Mammary epithelial cell (primary cell): ENCODE measurements at places on chromosomes 7 and 10. TPM values are rescaled to one million over a fixed set of nuclear protein-coding genes. Genes with fewer than 3 reads are reported as not detected.

Gene NUDT13
- 1.7 and 2.8 TPM in 2 replicates for total RNA-seq

- DNase-seq: no peak
Observed at GRCh38 chr10:69419744-69420126, 3.0 kb upstream of the TACR2 start.

Gene TECPR1
- 13.2 TPM for total RNA-seq

GRCh38 chr10:98511876-98512275, 65.1 kb upstream of the HPS1 start:
- DNase-seq: no peak

Gene GOT1
- 75.5 and 105 TPM in 2 replicates for total RNA-seq

Gene KNDC1
- total RNA-seq: 0.35 and 1.2 TPM in 2 replicates

DNA sequence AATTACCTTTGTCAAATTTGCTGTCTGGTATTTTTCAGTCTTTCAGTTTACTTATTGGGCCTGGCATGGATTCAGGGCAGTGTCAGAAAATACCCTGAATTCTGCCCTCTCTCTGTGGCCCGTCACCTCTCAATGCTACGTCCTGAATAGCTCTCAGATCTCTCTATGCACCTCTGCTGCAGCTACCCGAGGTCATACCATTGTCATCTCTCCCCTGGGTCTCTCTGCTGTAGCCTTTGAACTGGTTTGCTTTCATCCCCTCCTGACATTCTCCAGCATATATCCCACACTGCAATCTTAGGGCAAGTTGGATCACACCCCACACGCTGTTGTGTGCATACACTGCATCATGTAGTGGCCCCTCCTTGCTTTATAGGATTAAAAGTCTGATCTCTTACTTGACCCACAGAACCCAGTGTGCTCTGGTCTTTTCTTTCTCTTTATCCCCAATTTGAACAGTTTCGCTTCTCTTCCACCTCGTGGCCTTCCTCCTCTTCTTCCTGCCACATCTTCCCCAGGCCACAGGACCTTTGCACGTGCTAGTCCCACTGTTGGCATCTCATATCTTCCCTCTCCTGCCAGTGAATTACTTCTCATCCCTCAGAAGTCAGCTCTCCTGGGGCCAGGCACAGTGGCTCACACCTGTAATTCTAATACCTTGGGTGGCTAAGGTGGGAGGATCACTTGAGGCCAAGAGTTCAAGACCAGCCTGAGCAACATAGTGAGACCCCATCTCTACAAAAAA, 372.9 kb downstream of the GALNT17 start:
- DNase-seq: no peak

- DNase-seq: peak; percentile 92
Observed at GRCh38 chr10:53598914-53599313, 826.3 kb upstream of the MBL2 start.

Gene TRIL
- not detected in 2 replicates for total RNA-seq

Gene TRIM50
- total RNA-seq: under 0.01 TPM

DNA sequence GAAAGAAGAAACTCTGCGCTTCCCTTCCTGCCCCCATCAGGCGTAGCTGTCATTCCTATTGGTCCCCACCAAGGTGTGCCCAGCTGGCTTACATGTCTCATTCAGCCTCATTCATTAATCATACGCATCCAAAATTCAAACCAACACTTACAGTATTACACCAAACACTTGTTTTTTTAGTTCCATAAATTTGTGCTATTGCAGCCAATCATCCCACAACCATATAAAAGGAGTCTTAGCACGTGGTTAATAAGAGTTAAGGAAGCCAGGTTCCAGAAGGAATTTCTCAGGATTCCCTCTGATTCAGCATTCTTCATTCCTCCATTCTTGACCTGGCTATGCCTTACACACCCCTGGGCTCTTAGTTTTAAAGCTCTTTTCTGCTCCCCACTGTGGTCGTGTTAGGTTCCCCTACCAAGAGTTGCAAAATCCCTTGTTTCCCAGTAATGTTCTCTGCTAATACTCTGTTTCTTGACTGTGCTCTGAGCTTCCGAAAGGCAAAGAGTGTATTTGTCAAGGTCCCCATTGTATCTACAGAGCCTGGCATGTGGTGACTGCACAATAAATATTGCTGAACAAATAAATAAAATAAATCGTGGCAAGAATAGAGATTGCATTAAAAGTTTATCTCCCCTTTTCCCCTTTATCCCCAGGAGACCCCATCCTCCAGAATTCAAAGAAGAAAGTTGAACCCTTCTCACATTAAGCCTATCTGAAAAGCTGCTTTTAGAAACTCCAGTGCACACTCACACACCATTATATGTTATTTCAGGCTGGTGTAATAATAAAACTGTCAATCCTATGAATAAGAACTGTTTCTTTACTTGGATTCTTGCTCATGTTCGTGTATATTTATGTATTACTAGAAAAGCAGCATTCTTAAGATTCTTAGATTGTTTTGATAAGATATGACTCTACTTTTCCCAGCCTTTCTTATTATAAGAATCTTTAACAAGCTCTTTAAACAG, 514.4 kb downstream of the INHBA start:
- peak; percentile 80 for DNase-seq

Gene COL13A1
- total RNA-seq: 1.3 TPM

GRCh38 chr7:41130086-41130485, 572.8 kb downstream of the INHBA start:
- no peak for DNase-seq

DNA sequence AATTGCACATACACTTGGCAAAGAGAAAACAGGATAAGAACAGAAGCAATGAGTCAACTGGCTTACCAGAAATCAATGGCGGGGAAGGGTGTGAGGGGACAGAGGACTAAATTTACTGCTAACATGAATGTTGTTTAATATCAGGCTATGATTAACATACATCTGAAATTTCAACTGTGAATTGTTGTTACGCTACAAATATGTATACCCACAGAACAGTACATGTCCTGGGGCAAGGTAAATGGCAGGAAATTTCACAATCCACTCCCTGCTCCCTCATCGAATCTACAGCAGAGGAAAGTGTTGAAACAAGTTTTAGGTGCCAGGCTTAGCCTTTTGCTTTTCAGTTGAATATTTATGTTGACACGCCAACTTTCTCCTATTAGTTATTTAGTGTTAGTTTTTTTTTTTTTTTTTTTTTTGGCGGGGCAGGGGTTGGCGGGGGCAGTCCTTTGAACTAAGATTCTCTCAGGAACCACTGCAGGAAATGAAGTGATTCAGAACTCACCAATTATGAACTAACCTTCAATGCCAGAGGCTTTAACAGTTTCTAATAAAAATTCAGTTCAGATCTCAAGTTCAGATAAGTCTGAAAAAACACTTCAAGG, 99.0 kb downstream of the UBE2H start:
- DNase-seq: peak; percentile 92

DNA sequence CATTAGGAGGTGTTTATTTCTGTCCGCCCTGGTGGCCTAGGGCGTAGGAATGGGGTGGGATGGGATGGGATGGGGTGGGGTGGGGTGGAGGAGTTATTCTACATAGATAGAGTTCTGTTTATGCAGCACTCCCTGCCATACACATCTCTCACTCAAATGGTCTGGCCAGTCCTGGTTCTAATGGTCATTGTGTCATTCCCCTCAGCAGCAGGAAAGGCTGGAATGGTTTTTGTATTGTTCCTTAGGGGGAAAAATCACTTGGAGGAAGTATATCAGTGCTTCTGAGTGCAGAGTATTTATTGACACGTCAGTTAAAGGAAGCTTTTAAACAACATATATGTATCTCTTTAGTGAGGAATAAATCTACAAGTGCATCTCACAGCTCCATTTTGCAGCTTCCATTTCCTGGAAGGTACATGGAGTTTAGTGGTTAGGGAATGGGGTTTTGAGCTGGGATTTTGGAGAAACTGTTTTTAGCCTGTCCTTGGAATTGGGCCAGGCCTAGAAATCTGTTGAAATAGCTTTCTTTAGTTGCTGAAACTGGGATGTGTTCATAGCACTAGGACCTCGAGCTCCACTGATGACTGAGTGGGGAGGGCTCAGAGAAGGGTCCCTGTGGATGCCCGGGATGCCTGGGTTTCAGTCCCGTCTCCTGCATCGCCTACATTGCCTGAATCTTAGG, 8.3 kb downstream of the TSPAN14 start:
- DNase-seq: no peak

GRCh38 chr7:100827330-100828226, at the start of gene EPHB4:
Gene EPHB4, minus strand, starts transcription at chr7:100827523. Its CDS starts 493 bp downstream, at chr7:100827030.
- DNase-seq: peak; percentile 79

GRCh38 chr7:71679480-71679879, 547.5 kb downstream of the GALNT17 start:
- no peak for DNase-seq

- no peak for DNase-seq
Observed at GRCh38 chr7:130521258-130521951, 29.5 kb downstream of the MEST start.

GRCh38 chr7:150967349-150967748, 10.8 kb downstream of the KCNH2 start:
- DNase-seq: no peak

Gene RET
- 0.72 and 1.5 TPM in 2 replicates for total RNA-seq

Gene TAS2R3
- total RNA-seq: 2.8 TPM

Gene FEZF1
- total RNA-seq: not detected

Gene MYH16
- total RNA-seq: under 0.01 TPM

DNA sequence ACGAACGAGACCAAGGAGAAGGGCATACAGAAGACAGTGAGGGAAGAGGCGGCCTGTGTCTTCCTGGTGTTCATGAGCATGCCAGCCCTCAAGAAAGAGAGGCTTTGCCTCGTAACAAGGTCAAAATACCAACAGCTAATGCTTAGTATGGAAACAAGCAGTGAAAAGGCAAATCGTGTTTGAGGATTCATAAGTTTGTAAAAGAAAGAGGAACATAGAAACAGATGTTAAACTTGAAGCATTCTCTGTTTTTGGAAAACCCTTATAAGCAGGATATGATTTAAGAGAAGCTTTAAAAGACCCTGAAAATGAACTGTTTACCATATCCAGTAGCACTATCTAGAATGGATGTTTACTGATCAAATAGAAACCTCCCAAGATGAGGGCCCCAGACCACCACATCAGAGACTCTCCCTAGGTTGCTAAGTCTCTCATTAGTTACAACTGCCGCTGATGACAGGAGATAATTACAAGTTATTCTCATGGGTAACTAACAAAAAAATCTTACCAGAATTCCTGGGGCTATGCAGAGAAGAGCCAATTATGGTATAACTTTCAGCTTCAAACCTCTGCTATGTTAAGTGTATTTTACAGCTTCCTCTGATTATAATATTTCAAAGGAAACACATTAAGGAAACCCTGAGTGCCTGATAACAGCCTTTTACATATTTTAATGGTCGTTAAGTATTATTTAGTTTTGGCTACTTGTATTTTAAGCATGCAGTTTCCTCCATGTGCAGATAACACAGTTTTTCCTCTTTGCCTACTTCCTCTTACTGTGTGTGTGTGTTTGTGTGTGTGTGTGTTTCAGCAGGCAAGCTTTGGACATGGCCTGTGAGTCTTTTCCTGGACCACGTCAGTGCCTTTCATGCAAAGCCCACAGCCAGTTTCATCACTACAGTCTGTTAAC, 17.9 kb downstream of the JCAD start:
- DNase-seq: no peak

Gene STAG3
- total RNA-seq: 0.33 TPM

Gene EBLN1
- not detected in 2 replicates for total RNA-seq

Gene BMPR1A
- total RNA-seq: 21.4 and 29.8 TPM in 2 replicates

DNA sequence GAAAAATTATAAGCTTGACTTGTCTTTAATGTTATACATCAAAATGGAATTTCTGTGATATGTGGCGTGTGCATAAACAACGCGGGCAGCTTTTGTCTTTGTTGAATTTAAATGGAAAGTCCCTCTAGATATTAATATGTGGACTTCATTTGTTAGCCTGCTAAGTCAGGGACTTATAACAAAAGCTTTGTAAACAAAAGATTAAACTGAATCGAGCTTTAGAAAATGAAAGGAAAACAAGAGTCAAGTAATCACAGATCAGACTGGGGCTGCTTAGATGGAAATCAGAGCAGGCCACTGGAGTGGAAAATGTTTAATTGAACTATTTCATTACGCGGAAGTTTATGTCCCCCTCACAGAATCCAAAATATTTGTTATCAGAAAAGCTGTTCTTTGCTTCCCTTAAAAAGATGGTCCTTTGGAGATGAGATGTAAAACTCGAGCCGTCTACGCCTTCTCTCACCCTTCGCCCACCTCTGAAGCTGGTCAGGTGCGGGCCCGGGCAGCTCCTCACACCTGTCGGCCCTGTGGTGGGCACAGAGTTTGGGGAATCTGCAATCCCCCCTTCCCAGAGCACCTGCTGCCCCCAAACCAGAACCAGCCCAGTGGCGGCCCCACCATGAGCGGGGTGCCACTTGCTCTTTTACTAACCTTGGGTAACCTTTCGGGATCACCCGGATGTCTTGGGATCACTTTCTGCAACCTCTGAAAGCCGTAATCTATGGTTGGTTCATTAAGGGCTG, 116.2 kb downstream of the EBF3 start:
- DNase-seq: no peak

DNA sequence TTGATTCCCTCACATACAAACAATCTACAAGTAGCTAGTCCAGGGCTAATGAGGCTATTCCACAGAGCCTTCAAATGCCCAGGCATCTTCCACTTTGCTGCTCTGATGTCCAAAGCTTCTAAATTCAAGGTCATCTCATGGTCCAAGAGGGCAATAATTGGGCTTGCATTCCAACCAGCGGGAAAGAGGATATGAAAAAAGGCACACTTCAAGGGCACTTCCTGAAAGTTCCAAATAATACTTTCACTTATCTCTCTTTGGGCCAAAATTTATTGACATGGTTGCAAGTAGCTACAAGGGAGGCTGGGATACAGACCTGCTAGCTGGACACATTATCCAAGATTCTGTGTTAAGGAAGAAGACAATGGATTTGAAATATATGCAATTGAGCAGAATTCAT, 25.2 kb upstream of the APBB1IP start:
- DNase-seq: no peak

DNA sequence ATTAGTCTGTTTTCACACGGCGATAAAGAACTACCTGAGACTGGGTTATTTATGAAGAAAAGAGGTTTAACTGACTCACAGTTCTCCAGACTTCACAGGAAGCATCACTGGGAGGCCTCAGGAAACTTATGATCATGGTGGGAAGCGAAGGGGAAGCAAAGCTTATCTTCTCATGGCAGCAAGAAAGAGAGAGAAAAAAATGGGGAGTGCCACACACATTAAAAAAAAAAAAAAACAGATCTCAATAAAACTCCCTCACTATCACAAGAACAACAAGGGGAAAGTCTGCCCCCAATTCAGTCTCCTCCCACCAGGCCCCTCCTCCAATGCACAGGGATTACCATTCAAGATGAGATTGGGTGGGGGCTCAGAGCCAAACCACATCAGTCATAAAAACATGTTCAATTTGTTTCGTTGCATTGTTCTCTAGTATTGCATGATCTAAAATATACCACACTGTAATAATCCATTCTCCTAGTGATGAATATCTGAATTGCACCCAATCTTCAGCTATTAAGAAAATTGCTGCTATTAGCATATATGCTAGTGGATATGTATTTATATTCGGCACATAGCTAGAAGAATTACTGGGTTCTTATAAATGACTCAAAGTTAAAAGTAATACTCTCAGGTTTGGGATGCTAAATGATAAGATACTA, 328.9 kb upstream of the KCND2 start:
- no peak for DNase-seq

DNA sequence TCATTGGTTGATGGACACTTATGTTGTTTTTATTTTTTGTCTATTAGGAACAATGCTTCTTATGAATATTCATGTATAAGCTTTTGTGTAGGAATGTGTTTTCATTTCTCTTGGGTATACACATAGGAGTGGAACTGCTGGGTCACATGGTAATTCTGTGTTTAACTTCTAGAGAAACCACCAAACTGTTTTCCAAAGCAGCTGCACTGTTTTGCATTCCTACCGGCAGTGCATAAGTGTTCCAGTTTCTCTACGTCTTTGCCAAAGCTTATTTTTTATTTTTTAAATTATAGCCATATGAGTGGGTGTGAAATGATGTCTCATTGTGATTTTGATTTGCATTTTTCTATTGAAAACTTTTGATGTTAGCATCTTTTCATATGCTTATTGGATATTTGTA, 51.3 kb downstream of the ADK start:
- no peak for DNase-seq
